ENCODE measurements at places on chromosomes 13 and 19.

DNA sequence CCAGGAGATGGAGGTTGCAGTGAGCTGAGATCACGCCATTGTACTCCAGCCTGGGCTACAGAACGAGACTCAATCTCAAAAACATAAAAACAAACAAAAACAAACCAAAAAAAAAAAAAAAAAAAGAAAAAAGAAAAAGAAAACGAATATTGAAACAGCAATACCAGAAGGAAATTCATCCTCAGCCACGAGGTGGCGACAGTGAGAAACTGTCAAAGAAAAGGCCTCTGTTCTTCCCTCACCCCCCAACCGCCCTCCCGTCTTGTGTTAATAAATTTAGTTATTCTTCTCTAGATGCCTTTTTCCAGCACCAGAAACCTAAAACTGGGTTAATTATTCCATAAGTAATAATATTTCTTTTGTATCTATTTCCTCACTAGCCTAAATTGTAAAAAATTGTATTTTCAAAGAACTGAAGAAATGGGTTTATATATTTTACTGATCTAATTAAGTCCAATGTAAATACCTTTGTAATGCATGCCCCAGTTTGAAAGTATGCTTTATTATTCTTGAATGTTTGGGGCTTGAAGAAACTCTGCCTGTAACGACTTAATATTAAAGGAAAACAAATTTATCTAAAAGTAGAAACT lies 38.6 kb downstream of the LIG4 start:
- DNase-seq, result peak; percentile 23

GRCh38 chr13:103948426-103948825 lies 882.2 kb upstream of the SLC10A2 start:
- DNase-seq, result peak; percentile 53

DNA sequence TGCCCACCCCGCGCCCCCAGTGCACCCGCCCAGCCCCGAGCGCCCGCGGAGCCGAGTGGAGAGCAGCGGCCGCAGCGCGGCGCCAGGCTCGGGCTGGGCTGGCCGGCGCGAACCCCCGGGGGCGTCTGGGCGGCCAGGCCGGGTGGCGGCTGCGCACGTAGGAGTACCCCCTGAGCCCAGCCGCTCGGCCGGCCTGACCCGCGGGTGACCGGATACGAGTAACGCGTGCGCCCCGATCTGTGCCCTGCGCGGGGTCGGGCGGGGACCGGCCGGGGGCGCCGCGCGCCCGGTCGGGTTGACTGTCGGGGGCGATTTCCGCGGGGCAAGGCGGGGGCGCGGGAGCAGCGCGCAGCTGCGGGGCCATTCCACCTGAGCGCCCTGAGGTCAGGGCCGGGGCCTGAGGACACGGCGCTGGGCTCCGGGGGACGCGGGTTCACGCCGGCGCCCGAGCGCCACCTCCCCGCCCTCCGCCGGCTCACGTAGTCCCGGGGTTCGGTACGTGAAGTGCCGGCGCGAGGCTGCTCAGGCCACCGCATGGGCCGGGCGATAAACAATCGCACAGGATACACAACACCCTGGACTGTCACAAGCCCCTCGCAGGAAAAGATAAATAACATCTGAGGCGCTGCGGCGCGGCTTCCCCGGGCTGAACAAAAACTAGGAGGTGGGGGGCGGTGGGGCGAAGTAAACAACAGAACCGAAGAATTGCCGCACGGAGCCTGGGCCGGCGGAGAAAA lies 37.6 kb upstream of the FLT1 start:
- peak; percentile 34 for DNase-seq

- DNase-seq, result no peak
Measured at GRCh38 chr19:29636553-29637360, 28.5 kb upstream of the PLEKHF1 start.

GRCh38 chr19:23799321-23799720 lies 40.6 kb upstream of the ZNF681 start:
- DNase-seq, result no peak

GRCh38 chr13:69020120-69020519 lies 1087.5 kb upstream of the ATXN8OS start:
- DNase-seq, result no peak

- DNase-seq, result no peak
Measured at GRCh38 chr13:80931766-80932165, 590.8 kb upstream of the SPRY2 start.

GRCh38 chr13:114027046-114027715 lies 53.3 kb upstream of the C13orf46 start:
- DNase-seq, result no peak

DNA sequence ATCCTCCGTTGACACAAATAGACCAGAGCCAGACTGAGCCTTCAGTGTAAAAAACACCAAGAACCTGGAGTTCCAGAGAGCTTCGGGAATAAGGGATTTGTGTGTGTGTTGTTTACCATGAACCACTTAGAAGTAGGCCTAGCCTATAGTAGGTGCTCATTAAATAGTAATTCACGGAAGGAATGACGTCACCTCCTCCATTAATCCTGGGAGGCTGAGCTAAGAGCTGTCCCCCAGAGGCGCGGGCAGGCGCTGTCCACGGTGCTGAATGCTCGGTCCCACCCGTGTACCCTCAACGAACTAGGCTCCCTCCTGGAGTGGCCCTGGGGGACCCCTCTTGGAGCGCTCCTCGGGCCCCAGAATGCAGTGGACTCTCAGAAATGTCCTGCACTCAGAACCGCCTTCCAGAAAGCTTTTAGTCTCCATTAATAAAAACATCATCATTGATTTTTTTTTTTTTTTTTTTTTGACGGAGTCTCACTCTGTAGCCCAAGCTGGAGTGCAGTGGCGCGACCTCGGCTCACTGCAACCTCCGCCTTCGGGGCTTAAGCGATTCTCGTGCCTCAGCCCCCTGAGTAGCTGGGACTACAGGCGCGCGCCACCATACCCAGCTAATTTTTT lies 6.5 kb downstream of the UNC13A start:
- DNase-seq, result no peak
